ENCODE measurements at places on chromosomes 3 and 15. TPM values are rescaled to one million over a fixed set of nuclear protein-coding genes. Genes with fewer than 3 reads are reported as not detected.
A peak's percentile ranks its signal among the peaks of the same experiment; 100 is the strongest.

DNA sequence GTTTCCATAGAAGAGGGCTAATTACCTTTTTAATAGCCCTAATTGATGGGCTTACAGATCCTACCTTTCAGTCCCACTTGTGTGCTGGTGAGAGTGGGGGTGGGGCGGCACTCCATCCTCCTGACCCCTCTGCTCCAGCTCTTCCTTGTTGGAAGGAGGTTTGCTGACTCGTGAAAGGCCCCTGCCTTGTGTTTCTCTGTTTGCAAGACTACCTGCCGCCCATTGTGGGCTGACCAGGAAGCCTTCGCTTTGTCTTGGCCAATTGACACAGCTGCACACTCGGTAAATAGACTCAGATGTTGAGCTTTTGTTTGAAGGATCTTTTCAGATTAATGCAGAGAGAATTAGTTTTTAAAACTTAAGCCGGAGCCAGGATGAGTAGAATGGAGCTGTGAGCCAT is 197.3 kb upstream of the HES1 start:
- no peak for DNase-seq

The MAGI1 gene
- total RNA-seq, result 69.2 TPM

The PLA2G4D gene
- not detected for total RNA-seq

The DUOXA1 gene
- total RNA-seq, result 4.9 TPM

GRCh38 chr3:10766049-10766705 is 49.9 kb upstream of the SLC6A11 start:
- no peak for DNase-seq

The SERPINI1 gene
- total RNA-seq, result 13.8 TPM

The THBS1 gene
- total RNA-seq, result 1,398 TPM

DNA sequence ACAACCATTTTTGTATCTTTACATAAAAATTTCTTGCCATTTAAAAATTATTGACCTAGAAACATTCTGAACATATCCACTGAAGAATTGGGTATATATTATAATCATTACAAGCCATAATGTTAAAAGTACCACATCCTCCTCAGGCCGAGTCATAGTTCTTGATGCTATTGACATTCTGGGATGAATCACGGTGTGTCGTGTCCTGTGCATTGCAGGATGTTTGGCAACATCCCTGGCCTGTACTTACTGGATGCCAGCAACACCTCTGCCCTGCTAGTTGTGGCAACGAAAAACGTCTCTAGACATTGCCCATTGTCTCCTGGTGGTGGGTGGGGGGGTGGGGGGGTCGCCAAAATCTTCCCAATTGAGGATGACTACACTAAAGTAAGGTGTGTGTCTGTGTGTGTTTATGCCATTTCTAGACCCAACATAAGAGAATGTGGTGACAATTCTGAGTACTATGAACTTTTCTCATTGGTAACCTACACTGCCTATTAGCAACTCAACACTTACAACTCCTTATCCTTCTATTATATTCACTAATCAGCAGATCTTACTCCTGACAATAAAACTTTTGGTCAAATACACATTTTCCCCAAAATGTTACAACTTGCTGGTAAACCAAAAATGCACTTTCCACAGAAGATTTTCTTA is 471.6 kb downstream of the FOXP1 start:
- DNase-seq, result no peak

DNA sequence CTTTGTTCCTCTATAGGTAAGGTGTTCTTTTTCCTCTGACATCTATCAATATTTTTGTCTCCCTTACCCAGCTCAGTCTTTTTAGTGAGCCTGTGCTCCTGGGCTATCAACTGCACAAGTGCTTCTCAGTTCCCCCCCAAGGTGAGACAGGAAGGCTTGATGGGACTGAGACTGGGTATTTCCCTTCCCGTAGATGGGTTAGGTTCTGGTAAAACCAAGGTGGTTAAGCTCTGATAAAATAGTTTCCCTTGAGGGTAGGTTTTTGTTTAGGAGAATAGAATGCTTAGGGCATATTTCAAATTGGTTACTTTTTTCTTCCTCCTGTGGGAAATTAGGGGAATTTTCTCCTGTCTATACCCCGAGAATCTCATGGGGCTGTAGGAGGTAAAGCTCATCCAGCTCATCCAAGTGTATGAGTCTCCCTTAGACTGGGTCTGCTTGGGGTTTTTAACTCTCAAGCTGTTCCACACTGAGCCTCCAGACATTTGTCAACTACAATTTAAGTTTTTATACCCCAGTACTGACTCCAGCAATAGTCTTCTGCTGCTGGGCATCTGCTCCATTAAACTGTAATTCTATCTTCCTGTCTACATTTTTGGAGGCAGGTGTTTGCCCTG is 44.9 kb downstream of the OXSR1 start:
- DNase-seq, result no peak

The LRRN1 gene
- 6.6 TPM for total RNA-seq

- DNase-seq, result no peak
Observed at GRCh38 chr3:171867981-171868380, 24.8 kb downstream of the TMEM212 start.

The SEMA5B gene
- 4.9 TPM for total RNA-seq

- no peak for DNase-seq
Observed at GRCh38 chr15:39649757-39650156, 68.9 kb downstream of the THBS1 start.

DNA sequence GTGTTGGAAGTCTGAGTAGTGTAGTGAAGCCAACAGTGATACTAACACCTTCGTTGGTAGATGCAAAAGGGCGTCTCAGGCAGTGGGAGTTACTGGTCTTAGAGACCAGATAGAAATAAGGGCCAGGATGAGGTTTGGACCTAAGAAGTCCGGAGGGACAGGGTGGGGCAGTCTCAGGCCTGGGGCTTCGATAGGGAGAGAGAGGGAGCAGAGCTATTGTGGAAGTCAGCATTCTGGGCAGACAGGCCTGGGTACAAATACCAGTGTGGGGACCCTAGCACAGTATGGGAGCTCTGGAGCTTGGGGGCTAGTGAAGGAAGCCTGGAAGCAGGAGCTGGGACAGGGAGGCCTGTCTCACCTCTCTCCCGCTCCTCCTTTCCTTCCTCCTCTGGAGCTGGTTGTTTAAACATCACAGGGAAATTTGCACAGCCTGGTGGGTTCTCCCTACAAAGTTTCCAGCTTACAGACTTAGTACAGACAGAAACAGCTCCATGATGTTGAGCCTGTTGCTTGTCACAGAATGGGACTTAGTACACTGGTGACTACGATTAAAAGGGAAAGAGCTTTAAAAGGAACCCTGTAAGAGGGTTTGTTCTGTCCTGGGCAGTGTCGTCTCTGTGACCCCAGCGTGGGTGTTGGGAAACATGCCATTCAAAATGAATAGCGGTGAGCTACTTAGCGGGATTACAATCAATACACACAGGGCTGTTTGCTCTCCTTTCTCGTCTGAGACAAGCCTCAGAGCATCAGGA is 76.4 kb upstream of the TNFAIP8L3 start:
- DNase-seq, result no peak

DNA sequence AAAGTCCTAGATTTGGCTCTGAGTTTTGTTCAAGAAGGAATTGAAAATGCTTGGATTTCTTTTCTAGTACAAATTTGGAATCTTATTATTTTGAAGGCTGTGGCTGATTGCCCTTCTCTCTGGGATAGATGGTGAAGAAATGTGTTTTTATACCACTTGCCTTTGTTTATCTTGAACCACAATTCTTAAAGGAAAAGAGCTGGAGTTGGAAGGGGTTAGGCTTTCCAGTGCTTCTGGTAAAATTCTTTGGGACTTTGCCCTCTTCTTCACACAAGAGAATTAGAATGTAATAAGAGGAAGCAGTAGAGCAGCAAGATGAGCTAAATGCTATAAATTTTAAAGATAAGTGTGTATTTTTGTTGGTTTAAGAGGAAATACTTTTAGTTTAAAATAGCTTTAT is 65.8 kb downstream of the COL6A5 start:
- no peak for DNase-seq

- no peak for DNase-seq
Observed at GRCh38 chr3:62571916-62572315, 198.6 kb upstream of the FEZF2 start.

The SLC38A3 gene
- total RNA-seq, result 1.4 TPM

DNA sequence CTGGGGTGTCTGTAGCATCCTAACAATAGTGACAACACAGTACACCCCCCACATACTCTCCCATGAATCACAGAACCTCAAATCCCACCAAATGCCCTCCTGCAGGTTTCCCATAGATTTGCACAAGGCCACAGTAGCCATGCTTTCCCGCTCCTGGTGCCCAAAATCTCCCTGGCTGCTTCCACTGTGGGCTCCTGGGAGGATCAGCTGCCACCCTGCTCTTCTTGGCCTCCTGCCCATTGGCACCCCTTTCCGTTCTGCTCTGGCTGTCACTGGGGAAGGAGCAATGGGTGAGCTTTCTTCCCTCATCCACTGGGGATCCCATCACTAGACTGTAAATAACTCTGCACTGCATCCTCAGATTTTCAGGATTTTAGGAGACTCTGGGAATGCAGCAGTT is 92.1 kb upstream of the SLC24A5 start:
- no peak for DNase-seq

- peak; percentile 54 for DNase-seq
Observed at GRCh38 chr15:43329217-43329959, 985 bp downstream of the LCMT2 start.

The PROS1 gene
- total RNA-seq, result 81.1 TPM

The LHFPL4 gene
- not detected for total RNA-seq

GRCh38 chr15:63029676-63030075 is 12.9 kb upstream of the TPM1 start:
- DNase-seq, result no peak

DNA sequence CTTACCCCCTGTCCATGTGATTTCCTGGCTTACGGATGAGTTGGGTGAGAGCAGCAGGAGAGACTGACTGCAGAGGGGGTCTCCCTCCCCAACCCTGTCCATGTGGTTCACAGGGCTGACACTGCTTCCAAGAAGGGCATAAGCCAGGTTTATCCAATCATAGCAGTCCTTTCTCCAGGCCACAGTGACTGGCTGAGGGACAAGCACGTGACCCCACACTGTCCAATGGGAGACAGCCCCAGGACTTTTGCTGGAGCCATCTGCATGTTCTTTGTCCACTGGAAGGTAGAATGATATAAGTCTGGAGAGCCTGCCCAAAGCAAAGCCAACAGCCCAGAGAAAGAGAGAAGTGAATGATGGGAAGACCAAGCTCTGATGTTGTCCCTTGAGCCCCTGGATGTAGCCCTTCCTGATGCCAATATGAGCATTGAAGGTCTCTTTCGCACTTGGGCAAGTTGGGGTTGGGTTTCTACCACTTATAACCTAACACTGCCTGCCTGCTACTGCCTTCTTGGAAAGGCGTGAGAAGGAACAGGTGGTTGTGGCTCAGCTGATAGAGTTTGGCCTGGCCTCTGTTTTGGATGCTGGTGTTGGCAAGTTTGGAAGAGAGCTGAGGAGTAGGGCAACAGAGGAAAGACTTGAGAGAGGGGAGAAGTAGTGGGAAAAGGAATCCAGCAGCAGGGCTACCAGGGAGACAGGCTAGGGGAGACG is 41.3 kb upstream of the GRIP2 start:
- no peak for DNase-seq

DNA sequence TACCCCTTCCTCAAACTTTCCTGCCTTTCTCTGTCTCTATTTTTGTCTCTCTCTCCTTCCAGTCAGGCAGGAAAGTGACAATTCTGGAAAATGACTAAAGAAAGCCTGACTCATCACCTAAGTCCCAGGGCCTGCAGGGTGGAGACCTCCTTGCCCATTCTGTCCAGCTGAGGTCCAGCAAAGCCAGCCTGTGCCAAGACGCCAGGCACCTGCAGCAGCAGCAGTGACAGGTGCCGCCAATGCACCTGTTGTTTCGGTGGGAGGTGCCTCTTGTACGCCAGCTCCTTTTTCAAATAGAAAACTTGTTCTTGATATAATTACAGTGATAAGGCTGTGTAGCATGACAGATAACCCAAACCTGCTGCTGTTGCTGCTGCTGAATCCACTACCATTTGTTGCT is 501.3 kb downstream of the NTRK3 start:
- DNase-seq, result no peak

GRCh38 chr3:194592798-194593752 is 40.1 kb downstream of the TMEM44 start:
- no peak for DNase-seq

DNA sequence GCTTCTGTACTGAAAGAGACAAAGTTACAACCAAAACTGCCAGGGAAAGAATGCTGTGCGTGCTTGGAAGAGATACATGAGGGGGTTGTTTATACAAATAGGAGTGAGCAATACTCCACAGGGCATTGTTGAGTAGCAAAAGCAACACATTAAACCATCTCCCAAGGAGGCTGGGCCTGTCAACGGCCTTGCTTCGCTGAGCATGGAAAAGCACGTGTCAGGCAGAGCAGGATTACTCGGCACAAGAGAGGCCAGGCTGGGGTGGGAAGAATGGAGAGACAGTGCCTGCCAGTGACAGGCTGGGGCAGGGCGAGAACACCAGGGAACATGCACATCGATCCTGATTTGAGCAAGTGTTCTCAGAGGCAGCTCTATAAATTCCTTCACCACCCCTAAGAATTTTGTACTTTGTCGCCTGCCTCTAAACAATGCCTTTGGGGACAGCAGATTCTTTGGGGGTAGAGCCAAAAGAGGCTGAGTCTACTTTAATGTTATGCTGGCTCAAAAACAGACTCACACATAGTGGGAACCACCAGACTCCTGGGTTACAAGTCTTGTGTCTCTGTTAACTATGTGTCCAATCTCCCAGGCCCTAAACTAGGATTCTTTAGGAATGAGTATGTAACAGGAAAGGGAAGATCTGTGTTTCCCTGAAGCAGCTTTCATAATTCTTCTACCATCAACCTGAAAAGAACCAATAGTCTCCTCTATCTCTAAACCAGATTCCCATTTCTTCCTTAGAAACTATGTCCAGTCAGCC is 67.2 kb downstream of the LIPC start:
- DNase-seq, result no peak

DNA sequence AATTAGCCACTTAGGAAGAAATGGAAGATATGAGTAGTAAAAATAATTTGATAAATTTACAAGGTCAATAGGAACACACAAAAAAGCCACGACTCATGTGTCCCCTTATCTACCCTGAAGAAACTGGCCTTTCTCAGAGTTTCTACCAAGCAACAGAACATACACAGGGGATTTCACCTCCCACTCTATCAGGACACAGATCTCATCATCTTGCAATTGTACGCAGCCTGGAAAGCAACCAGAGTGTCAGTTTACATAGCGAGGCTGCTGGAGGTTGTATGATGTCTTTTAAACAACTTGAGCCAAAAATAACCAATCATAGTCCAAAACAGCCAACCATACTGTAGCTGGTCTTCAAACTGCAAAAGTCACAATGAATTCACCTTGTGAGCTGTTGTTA is 19.7 kb upstream of the LMOD3 start:
- DNase-seq, result no peak

- DNase-seq, result no peak
Observed at GRCh38 chr3:150885535-150885934, 19.7 kb downstream of the MINDY4B start.

DNA sequence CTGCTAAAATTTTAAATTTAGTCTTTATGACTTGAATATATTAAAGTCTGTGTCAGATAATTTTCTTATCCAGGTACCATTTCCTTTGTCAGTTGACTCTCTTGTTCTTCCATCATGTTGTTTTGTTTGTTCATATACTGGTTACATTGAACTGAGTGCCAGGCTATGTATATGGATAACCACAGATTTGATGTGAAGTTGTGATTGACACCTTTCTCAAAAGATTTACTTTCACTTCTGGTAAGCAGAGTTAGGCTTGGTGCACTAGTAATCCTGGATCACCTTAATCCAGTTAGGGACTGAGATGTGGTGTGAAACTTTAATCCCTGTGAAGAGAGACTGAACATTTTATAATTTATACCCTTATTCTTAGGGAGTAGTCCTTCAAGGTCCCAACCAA is 99.4 kb downstream of the ADAM10 start:
- DNase-seq, result no peak

GRCh38 chr3:18870642-18871041 is 277.7 kb upstream of the KCNH8 start:
- DNase-seq, result no peak

The FURIN gene
- total RNA-seq, result 65.8 TPM

GRCh38 chr3:171056528-171056927 is 30.0 kb upstream of the SLC2A2 start:
- no peak for DNase-seq

All from aorta (tissue), 5 donors.